ENCODE measurements at places on chromosomes 7 and 10.

DNA sequence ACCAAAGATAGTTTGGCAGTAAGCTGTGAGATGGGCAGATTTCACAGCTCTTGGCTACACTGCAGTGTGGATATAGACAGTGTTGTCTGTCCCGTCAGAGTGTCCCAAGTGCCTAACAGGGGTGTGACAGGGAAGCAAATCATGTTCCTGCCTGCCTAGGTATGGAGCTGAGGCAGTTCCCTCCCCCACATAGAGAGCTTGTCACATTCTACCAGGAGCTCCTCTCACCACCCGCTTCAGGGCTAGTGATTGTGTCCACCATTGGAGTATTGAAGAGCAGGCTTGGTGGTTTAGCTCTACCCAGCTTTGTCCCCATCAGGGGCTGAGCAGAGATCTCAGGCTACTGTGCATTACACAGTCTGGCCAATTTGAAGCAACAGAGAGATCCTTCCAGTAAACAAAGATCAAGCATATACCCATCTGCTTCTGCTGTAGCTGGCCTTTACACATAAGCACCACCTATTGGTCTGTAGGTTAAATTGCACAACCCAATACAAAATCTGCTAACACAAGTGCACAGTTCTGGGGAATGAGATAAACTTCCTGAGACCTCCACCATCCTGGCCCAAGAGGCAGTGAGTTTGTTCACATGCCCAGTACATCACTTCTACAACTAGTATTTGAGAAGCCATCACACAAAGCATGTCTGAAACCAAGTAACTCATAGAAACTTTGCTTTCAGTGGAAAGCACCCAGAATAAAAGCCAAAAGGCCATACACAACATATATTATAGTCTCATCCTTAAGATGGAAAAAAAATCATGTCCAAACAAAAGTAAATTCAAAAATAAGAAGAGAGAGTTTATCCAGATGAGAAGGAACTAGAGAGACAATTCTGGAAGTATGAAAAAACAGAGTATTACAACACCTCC is 67.3 kb downstream of the GLCCI1 start:
- no peak for DNase-seq

DNA sequence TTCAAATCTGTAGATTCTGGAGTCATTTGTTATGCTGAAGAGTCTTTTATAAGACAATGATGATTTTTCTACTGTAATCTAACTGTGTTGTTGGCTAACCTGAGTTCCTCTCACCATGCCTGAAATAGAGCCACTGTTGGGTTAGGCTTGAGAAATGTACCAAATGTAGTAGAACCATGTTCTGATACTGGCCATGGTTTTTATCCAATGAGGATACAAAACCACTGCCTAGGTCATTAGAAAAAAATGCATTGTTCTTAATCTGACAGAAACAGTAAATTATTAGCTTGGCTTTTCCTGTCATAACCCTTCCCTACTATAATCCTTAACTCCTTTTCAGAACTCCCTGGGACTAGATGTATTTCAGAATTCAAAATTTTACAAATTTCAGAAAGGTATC is 86.6 kb downstream of the RAPGEF5 start:
- no peak for DNase-seq

GRCh38 chr10:24603333-24603732 is 120.4 kb downstream of the ARHGAP21 start:
- no peak for DNase-seq

DNA sequence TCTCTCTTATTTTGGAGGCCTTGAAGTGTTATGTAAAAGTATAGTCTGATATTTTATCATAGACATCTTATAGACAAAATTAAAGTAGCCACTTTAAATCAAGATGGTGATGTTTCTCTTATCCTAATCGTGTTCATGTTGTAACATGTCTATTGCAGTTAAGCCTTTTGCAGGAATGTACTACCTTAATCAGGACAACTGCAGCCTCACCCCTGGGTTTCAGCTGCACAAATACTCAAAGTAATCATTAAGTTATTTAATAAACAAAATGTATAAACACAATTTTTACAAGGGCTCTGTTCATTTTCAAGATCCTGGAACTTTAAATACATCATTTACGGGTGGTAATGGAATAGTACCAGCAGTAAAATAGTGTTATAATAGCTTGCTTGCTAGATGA is 14.4 kb upstream of the KIF5B start:
- no peak for DNase-seq

GRCh38 chr10:13001041-13001886 is at the start of gene CCDC3:
Gene CCDC3 (minus strand): TSS chr10:13001713. CDS start chr10:13001570, 143 bp downstream.
- DNase-seq = no peak

DNA sequence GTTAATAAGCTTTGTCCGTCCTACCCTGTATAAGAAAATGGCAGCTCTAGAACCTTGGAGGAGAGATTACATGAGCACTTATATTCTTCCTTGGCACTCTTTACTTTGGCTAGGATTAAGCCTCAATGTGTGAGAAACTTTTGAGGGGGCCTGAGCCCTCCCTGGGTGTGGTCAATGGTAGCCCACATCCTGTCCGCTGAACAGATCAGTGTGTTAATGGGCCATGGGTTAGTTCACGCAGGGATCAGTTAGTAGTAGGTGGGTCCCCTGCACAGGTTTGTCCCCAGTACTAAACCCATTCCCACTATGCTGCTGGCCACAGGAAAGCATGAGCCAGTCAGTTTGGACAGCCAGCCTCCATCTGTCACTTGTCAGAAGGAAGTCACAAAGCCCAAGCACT is 20.2 kb upstream of the IKZF1 start:
- DNase-seq = no peak

GRCh38 chr7:105723572-105723971 is 142.3 kb upstream of the EFCAB10 start:
- DNase-seq = no peak

- DNase-seq = no peak
These were observed 22.4 kb downstream of the ADAP1 start for GRCh38 chr7:931871-932650.

DNA sequence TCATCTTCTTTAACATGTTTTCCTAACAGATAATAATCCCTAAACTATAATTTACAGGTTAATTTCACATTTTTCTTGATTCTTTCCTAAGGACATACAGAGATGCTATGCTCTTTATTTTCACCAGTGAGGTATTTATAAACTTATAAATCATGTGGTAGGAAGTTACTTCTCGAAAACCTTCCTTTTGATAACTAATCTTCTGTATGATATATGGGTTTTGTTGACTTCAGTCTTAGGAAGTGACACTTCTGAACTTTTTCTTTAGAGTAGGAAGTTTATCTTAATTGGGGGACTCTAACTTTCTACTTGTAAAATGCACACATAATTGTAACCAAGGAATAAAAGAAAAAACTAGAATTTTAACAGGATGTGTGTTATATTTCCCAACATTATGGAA is 9.8 kb upstream of the PNPLA8 start:
- DNase-seq = no peak

GRCh38 chr7:100556541-100556940 is 17.2 kb downstream of the SAP25 start:
- no peak for DNase-seq

Measured in stimulated activated CD4-positive, alpha-beta T cell treated with anti-CD3 and anti-CD28 coated beads, Interleukin-1b, Interleukin-23, amount 100 ng/mL, for 1 hour (primary cell).